Panc1 (cell line): ENCODE measurements at places on chromosomes 1 and 21. TPM values are rescaled to one million over a fixed set of nuclear protein-coding genes. Genes with fewer than 3 reads are reported as not detected.
A peak's percentile ranks its signal among the peaks of the same experiment; 100 is the strongest.

DNA sequence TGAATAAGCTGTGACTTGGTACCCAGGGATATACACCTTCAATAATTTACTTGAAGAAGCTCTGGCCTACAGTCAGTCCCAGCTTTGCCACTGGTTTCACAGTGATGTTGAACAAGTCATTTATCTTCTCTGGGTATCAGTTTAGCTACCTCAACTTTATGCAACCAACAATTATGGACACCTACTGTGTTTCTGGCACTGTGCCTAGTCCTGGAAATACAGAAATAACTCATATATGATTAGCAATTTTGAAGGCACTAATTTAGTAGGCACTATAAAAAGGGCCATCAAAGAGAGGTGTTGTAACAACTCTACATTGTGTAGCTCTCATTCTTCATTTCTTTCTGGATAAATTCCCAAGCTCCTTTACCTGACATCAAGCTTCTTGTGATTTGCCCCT lies 88.6 kb upstream of the SPATA6 start:
- H3K36me3 ChIP-seq, result no peaks in the 10 kb centered on the region
- H3K27me3 ChIP-seq, result peaks cover 5% of the 10 kb centered on the region; the same call in 1 of the 2 replicates
- no peak for DNase-seq
- H3K27ac ChIP-seq, result no peak overlapping the region
- H3K4me3 ChIP-seq, result no peak overlapping the region
- H3K4me1 ChIP-seq, result no peaks in the 10 kb centered on the region

DNA sequence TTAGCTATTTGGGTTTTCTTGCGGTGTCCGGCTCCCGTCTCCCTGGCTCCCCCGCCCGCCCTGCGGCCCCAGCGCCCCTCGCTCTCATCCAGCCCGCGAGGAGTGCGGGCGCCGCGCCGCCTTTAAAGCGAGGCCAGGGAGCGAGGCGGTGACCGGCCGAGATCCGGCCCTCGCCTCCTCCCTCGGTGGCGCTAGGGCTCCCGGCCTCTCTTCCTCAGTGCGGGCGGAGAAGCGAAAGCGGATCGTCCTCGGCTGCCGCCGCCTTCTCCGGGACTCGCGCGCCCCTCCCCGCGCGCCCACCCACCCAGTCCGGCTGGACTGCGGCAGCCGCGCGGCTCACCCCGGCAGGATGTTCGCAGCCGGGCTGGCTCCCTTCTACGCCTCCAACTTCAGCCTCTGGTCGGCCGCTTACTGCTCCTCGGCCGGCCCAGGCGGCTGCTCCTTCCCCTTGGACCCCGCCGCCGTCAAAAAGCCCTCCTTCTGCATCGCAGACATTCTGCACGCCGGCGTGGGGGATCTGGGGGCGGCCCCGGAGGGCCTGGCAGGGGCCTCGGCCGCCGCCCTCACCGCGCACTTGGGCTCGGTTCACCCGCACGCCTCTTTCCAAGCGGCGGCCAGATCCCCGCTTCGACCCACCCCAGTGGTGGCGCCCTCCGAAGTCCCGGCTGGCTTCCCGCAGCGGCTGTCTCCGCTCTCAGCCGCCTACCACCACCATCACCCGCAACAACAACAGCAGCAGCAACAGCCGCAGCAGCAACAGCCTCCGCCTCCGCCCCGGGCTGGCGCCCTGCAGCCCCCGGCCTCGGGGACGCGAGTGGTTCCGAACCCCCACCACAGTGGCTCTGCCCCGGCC lies 492 bp downstream of the HLX start:
- peaks cover 13% of the 10 kb centered on the region for H3K27me3 ChIP-seq
- H3K4me3 ChIP-seq, result peak overlapping the region; percentile 66
- no peaks in the 10 kb centered on the region for H3K36me3 ChIP-seq
- H3K27ac ChIP-seq, result no peak overlapping the region
- DNase-seq, result no peak

- no peaks in the 10 kb centered on the region for H3K27me3 ChIP-seq
- H3K4me1 ChIP-seq, result no peaks in the 10 kb centered on the region
- no peak for DNase-seq
- no peak overlapping the region for H3K4me3 ChIP-seq
- H3K27ac ChIP-seq, result no peak overlapping the region
Measured at GRCh38 chr1:29538586-29538985, 302.3 kb downstream of the PTPRU start.

DNA sequence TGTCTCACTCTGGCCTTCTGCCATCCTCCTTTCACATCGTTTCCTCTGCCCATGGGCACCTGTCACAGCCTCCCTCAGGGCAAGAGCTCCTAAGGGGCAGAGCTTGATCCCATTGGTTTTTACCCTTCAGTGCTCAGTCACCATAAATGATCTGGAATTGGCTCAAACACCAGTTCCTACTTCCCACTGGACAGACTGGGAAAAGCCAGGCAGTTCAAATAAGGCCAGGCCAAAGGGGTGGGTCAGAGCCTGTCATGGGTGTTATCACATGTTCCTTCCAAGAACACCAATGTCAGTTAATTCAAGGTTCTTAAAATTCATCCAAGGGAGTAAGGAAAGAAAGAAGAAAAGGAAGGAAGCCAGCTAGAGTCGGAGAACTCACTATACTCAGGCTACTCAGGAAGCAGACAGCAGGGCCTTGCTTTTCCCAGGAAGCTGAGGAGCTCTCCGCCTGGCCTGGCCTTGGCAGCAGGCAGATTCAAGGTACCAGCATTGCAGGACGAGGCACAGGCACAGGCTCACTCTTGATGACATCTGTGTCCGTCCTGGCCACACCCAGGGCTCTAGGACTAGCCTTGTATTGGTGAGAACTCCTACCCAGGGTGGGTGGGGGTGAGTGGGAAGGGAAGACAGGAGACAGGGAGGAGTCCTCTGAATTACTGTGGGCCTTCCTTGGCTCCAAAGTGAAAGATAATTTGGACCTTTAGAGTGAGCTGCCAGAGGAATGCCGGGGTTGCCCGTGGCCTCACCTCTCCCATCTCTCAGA lies 32.2 kb upstream of the ARTN start:
- H3K36me3 ChIP-seq, result no peaks in the 10 kb centered on the region
- no peak overlapping the region for H3K27ac ChIP-seq
- no peak for DNase-seq
- no peak overlapping the region for H3K4me3 ChIP-seq
- no peaks in the 10 kb centered on the region for H3K27me3 ChIP-seq

The S100A13 gene
- total RNA-seq, result 111 TPM

GRCh38 chr1:234826352-234826751 lies 216.4 kb upstream of the IRF2BP2 start:
- no peak overlapping the region for H3K4me3 ChIP-seq
- H3K27me3 ChIP-seq, result no peaks in the 10 kb centered on the region
- H3K4me1 ChIP-seq, result peaks cover 10% of the 10 kb centered on the region; the same call in 1 of the 2 replicates

The BRDT gene
- total RNA-seq, result not detected

The TDRD5 gene
- total RNA-seq, result 2.4 TPM

GRCh38 chr1:246292571-246292970 lies 214.5 kb downstream of the SMYD3 start:
- H3K4me3 ChIP-seq, result no peak overlapping the region
- no peak for DNase-seq
- H3K36me3 ChIP-seq, result no peaks in the 10 kb centered on the region
- H3K27ac ChIP-seq, result no peak overlapping the region
- H3K4me1 ChIP-seq, result no peaks in the 10 kb centered on the region

The DEPDC1 gene
- 43.0 TPM for total RNA-seq

The ZNF362 gene
- total RNA-seq, result 17.5 TPM

- no peak overlapping the region for H3K4me3 ChIP-seq
- no peak overlapping the region for H3K27ac ChIP-seq
- no peak for DNase-seq
- no peaks in the 10 kb centered on the region for H3K36me3 ChIP-seq
- no peaks in the 10 kb centered on the region for H3K27me3 ChIP-seq
Measured at GRCh38 chr1:7558921-7559869, 211.9 kb upstream of the VAMP3 start.

DNA sequence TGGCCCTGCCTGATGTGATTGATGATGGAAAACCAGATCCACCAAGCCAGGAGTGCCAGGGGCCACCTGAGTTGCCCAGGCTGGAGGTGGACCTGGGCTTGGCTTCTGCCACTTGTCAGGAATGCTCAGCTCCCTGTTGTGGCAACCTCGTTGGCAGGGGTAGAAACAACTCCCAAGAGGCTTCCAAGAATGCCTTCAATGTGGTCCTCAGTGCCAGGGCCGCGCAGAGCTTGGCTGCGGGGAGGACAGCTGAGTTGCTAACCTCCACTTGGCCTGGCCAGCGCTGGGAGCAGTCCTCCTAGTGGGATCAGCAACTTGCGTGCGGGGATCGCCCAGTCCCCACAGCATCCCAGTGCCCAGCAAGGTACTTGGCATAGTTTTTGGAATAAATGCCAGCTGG lies 9.0 kb downstream of the MYOM3 start:
- no peaks in the 10 kb centered on the region for H3K27me3 ChIP-seq
- no peaks in the 10 kb centered on the region for H3K36me3 ChIP-seq
- no peak overlapping the region for H3K27ac ChIP-seq
- DNase-seq, result no peak

- DNase-seq, result no peak
- no peaks in the 10 kb centered on the region for H3K4me1 ChIP-seq
- no peaks in the 10 kb centered on the region for H3K36me3 ChIP-seq
- no peak overlapping the region for H3K4me3 ChIP-seq
- H3K27me3 ChIP-seq, result no peaks in the 10 kb centered on the region
- H3K27ac ChIP-seq, result no peak overlapping the region
Measured at GRCh38 chr1:105072850-105073249, 1323.2 kb downstream of the AMY1C start.

The GPA33 gene
- 0.18 TPM for total RNA-seq

DNA sequence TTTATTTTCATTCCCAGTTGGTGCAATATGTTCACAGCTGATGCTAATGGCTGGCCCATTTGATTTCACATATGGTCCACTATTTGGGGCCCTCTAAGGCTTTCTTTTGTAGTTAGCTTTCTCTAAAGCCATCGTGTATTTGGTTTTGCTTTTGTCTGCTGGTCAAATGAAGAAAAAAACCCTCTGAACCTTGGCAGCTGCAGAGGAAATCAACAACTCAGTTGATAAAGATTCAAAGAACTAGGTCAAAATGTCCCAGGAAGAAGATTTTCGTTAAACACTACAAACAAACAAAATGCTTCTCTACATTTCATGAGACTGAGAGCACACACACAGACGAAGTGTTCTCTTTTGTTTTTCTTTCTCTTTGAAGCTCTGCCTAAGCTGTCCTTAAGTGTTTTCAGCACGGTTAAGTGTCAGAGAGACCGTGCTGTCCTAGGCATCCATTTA lies 655.0 kb downstream of the RWDD3 start:
- H3K36me3 ChIP-seq, result no peaks in the 10 kb centered on the region
- no peak overlapping the region for H3K27ac ChIP-seq
- H3K4me1 ChIP-seq, result no peaks in the 10 kb centered on the region
- H3K4me3 ChIP-seq, result no peak overlapping the region
- no peaks in the 10 kb centered on the region for H3K27me3 ChIP-seq
- no peak for DNase-seq

The CFAP107 gene
- not detected for total RNA-seq

GRCh38 chr1:212255705-212256307 lies 29.4 kb upstream of the PPP2R5A start:
- no peaks in the 10 kb centered on the region; the same call in 1 of the 2 replicates for H3K27me3 ChIP-seq
- H3K4me3 ChIP-seq, result no peak overlapping the region
- H3K27ac ChIP-seq, result no peak overlapping the region
- no peak for DNase-seq
- no peaks in the 10 kb centered on the region for H3K4me1 ChIP-seq
- H3K36me3 ChIP-seq, result no peaks in the 10 kb centered on the region

GRCh38 chr1:20383631-20384030 lies 93.0 kb downstream of the VWA5B1 start:
- no peak for DNase-seq
- no peaks in the 10 kb centered on the region for H3K36me3 ChIP-seq
- no peaks in the 10 kb centered on the region for H3K4me1 ChIP-seq
- H3K27me3 ChIP-seq, result peaks cover 4% of the 10 kb centered on the region; the same call in 1 of the 2 replicates
- no peak overlapping the region for H3K4me3 ChIP-seq
